SK-N-SH (cell line): ENCODE measurements at places on chromosomes 7 and 10.
A peak's percentile ranks its signal among the peaks of the same experiment; 100 is the strongest.

GRCh38 chr10:35000936-35001335 lies 89.2 kb downstream of the CUL2 start:
- no peak for DNase-seq

DNA sequence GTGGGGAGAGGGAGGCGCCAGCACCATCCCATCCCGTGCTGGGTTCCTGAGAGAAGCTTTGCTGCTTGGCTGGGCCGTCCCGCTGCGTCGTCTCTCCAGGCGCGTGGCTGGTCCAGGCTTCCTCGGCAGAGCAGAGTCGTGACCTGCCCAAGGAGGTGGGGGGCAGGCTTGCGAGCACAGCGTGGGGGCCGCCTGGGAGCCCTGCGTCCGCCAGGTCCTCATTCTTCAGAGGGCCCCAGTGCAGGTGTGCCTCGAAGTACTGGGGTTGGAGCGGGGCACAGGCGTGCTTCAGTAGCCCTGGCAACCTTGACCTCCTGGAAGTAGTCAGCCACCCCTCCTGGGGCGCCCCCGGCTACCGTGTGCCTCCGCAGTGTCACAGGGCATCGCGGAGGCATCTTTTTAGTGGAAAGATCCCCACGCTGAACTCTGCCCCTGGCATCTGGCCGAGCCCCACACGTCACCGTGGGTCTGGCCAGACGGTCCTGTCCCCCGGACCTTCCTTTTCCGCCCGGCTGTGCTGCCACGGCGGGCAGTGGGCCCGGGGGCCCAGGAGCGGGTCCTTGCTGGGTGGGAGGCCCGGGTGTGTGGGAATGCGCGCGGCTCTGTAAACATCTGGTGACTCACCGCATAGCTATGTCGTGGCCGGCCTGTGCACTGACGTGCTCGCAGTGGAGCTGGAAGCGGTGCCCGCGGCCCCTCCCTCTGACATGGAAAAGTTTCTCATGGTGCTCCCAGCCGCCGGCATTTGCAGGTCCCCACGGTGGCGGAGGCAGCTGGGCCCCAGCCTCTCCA lies 6.4 kb downstream of the MAFK start:
- DNase-seq = peak; percentile 87

DNA sequence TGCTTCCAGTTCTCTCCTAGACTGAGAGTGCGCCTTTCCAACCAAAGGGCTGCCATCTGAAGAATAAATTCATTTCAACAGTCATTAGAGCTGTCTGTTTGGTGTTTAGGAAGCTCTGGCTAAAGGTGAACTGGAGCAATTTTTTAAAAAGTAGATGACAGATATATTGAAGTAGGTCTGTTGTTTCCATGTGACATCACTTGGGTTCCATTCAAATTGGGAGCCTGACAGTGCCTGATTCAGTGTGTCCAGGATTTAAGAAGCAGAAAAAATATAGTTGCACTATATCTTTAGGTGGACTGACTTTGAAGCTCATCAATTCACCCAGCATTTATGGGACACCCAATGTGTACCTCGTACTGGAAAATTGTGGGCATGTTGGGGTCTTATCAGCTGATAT lies 367.7 kb downstream of the BBS9 start:
- no peak for DNase-seq

DNA sequence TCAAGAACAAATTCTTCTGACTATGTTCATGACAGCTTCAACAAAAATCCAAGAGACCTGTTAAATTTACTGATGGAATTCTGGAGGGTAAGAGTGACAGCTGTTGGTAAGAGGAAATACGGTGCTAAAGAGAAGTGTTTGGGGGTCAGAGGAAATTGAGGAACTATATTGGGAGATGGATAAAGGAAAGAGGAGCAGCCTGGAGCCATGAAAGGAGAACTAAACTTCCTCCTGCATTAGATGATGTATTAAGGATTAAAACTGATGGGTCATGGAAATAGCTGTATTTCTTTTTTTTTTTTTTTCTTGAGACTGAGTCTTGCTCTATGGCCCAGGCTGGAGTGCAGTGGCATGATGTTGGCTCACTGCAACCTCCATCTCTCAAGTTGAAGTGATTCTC lies 95.3 kb downstream of the HERPUD2 start:
- DNase-seq = no peak

DNA sequence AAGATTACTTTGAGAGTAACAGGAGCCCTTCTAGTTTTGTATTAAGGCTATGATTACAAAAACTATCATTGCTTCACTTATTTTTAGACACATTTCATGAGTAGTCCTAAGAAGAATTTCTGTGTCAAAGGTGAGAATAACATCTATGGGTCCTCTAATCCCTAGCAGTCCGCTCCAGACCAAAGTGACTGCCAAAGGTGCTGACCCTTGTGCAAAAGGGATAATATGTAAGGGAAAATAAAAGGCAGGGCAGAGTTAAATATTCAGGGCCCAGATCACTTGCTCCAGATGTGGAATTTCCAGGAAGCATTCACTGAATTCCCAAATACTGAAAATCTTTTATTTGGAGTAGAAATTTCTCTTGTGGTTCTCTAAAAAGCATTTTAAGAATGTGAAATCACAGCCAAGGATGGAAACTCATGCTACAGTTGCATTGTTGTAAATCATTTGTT lies 29.3 kb downstream of the RHOBTB1 start:
- DNase-seq = no peak

DNA sequence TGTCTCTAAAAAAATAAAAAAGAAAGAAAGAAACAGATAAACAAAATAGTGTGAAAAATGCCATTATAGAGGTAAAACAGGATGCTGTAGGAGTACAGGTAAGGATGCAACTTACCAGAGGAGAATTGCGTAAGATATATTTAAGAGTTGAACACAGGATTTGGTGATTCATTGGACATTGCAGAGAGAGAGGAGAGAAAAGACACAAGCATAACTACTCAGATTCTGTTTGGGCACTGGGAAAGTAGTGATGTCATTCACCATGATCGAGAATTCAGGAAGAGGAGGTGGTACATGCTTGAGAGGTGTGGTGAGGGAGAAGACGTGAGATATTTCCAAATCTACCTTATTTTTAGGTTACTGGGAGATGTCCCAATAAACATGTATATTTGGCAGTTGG lies 97.6 kb downstream of the AASS start:
- no peak for DNase-seq

GRCh38 chr7:134813663-134814396 lies 34.4 kb downstream of the CALD1 start:
- DNase-seq = no peak

- peak; percentile 25 for DNase-seq
Measured at GRCh38 chr7:83072576-83073517, 89.8 kb downstream of the PCLO start.

DNA sequence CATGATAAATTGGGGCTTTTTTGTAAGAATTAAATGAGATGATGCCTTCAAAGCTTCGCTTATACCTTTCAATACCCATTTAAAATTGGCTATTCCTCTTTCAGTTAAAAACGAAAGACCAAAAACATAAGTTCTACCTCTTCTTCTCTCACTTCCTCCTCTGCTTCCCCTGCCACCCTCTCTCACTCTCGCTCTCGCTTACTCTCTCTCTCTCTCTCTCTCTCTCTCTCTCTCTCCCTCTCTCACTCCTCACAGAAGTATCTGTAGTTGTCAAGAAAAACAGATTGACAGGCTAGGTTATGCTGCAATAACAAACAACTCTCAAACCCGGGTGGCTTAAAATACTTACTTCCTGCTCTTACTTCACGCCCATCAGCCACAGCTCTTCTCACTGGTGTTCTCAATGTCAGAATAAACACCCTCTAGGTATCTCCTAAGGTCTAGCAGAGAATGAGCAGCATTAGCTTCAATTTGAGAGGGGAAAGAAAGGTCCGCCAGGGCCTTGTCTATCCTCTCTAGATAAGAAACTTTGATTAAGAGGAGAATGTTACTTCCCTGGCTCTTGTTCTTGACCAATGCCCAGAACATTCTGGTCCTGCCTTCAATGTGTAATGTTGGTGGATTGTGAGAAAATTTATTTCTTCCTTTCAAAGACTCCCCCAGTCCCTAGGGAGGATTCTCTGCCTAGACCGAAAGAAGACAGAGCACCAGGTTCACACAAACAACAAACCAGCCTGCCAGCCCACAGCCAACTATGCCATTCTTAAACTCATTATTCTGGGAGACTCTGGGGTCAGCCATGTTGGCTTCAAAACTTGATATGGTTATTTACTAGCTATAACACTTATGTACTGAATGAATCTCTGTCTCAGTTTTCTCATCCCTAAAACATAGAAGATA lies 1028.7 kb downstream of the XPNPEP1 start:
- no peak for DNase-seq

- DNase-seq = no peak
Measured at GRCh38 chr10:19713159-19713558, 103.1 kb upstream of the PLXDC2 start.

DNA sequence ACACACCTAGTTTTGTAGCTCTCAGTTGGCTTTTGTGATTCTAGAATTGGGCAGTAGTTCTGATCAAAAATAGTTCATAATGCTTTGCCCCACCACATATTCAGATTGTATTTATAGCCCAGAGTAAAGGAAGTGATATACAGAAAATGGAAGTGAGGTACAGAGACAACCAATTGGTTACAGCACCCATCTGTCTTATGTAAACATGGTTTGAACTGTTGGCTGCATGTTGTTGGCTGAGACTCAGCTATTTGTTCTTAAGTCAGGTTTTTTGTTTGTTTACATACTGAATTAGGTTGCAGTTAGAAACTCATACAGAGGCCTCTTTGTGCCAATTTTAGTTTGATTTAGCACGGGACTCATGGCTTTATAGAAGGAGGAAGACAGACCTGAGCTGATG lies 158.9 kb upstream of the GPR26 start:
- no peak for DNase-seq

- DNase-seq = no peak
Measured at GRCh38 chr10:79436850-79437103, 8.6 kb downstream of the ZCCHC24 start.

GRCh38 chr10:44806950-44807349 lies 104.2 kb upstream of the TMEM72 start:
- no peak for DNase-seq

- no peak for DNase-seq
Measured at GRCh38 chr10:21160116-21160515, 263.0 kb upstream of the NEBL start.

- peak; percentile 22 for DNase-seq
Measured at GRCh38 chr7:57305192-57305748, 144.7 kb upstream of the ZNF716 start.

GRCh38 chr10:118447478-118448270 lies 105.5 kb upstream of the FAM204A start:
- peak; percentile 21 for DNase-seq

DNA sequence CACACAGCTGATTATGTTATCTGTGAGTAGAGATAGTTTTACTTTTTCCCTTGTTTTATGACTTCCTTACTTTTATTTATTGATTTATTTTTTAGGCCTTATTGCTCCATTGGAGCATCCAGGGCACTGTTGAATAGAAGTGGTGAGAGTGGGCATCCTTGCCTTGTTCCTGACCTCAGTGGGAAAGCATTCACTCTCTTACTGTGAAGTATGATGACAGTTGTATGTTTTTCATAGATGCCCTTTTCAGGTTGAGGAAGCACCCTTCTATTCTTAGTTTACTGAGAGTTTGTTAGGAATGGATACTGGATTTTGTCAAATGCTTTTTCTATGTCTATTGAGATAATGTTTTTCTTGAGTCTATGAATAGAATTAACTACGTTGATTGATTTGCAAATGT lies 88.6 kb downstream of the XRCC2 start:
- DNase-seq = no peak

GRCh38 chr10:132542819-132543218 lies 5.2 kb downstream of the INPP5A start:
- no peak for DNase-seq

DNA sequence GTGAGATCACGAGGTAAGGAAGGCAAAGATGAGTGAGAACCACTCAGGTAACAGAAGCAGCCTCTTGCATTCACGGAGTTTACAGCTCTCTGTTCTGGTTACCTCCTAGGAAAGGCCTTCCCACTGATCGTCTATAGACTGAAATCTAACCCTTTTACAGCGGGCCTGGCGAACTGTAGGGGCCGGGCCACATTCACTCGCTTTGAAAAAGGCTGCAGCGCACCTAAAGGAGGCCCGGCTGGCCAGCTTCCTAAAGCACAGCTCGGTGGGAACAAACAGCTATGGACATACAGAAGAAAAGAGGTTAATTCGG lies 565 bp downstream of the ATP5MK start:
- DNase-seq = no peak

DNA sequence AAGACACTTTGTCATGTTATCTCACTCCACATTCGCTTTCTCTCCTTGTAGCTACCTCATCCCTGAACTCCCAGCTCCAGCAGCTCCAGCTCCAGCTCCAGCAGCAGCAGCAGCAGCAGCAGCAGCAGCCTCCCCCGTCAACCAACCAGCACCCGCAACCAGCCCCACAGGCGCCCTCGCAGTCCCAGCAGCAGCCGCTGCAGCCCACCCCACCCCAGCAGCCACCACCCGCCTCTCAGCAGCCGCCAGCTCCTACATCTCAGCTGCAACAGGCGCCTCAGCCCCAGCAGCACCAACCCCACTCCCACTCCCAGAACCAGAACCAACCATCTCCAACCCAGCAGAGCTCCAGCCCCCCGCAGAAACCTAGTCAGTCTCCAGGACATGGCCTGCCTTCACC lies 226.6 kb upstream of the YAE1 start:
- no peak for DNase-seq

GRCh38 chr10:16967866-16968415 lies 150.7 kb upstream of the RSU1 start:
- no peak for DNase-seq

GRCh38 chr7:300048-300447 lies 10.1 kb downstream of the FOXL3 start:
- DNase-seq = no peak

DNA sequence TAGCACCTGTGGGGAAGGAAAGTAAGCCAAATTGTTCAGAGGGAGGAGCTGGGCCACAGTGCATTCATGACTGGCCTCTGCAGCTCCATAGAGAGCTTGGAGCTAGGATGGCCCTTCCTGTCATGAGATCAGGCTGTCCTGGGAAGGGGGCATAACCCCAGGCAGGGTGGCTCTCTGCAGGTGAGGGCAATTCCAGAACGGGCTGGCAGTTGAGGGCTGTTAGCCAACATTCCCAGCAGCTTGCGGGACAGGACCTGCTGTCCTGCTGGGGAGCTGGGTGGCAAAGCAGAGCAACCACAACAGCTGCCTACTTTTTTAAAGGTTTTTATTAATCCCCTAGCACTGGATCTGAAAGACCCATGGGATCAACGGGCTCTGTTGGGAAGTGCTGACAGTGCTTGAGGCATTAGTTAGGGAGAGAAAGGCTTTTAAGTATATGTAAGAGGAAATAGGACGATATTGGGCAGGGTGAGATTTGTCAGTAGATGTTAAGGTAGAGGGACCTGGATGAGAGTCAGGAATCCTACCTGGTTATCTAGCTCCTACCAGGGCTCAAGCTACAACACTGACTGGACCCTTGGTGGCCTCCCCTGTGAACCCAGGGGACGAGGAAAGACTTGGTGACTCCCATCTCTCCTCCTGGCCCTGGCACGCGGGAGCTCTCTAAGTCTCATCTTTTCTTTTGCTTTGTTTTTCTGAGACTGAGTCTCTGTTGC lies 77.8 kb downstream of the NAMPT start:
- DNase-seq = no peak
